MM.1S (cell line): ENCODE measurements at places on chromosomes 16 and 17.

DNA sequence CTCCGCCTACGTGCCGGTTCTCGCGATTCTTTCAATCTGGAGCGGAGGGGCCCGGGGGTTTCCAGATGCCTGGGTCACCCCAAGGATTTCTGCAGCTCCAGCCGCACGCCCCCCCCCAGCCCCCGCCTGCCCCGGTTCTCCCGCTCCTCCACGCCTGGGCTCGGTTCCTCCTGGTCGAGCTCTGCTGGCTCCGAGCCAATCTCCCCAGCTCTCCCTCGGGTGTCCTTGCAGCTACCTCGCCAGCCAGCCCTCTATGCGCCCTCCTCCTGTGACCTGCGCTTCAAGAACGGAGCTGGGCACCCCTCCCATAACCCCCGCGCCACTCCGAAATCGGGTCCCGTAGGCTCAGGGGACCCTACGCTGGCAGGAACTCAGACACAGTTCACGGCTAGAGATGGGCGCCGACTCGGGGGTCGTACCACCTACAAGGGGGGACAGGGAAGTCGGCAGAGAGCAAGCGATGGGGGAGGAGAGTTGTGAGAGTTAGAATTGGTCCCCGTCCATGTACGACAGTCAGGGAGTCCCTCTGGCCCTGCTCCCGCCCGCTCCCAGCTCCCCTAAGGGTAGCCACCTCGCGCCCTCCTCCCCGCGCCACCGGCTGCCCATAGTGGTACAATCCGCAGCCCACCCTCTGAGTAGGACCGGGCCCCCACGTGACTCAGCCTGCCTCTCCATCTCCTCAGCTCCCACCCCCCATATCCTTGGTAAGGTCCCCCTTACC lies 961 bp downstream of the FGF11 start:
- no peak for DNase-seq

DNA sequence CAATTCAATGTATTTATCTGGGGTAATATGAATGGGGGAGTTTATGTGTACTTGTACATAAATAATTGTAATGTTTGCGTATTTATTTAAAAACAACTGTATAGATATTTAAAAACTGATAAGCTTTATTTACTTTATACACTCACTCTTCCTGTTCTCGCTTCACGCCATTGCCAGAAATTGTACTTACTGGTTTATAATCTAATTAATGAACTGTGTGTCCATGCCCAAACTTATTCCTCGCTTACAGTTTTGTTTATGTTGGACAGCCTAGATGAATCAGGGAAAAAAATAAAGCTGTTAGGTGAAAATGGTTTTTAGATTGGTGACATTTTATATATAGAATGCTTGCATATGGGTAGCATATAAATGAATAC lies 30.8 kb downstream of the AATF start:
- no peak for DNase-seq

- DNase-seq, result no peak
These were observed 274.6 kb downstream of the HS3ST3B1 start for GRCh38 chr17:14575471-14575953.

GRCh38 chr16:2013527-2013926 lies 3.9 kb upstream of the ZNF598 start:
- DNase-seq, result no peak

DNA sequence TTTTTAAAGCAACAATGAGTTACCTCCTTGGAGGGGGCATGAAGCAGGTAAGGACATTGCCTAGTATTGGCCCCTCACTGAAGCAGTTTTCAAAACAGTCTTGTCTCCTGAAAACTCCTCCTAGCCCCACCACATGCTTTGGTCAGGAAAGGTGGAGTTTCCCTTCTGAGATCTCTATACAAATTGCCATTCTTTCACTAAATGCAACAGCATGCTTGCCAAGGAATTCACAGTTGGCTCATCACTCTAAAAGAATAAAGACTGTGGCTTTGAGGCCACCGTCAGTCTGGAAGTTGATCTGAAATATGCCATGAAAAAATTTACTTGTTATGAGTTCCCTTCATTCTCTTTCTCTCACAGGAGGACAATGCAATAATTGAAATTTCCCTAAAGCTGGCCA lies 4.2 kb downstream of the TTC19 start:
- no peak for DNase-seq

DNA sequence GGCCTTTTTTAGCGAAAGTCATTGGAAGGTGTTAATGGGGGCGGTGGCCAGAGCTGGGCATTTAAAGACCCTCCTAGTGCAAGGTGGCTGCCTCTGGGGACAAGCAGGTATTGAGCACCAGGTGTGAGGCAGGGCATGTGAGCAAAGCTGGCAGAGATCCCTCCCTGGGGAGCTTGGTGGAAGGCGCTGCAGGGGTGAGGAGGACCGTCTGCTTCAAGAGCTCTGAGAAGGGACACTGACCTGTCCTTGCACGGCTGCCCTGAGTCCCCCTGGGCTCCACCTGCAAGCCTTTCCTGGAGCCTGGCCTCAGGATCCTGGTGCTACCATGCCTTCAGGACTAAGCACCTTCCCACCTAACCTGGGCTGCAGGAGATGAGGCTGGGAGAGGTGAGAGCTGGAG lies 127.0 kb upstream of the CIBAR2 start:
- no peak for DNase-seq

- no peak for DNase-seq
These were observed 75.8 kb downstream of the PITPNC1 start for GRCh38 chr17:67452681-67453554.

DNA sequence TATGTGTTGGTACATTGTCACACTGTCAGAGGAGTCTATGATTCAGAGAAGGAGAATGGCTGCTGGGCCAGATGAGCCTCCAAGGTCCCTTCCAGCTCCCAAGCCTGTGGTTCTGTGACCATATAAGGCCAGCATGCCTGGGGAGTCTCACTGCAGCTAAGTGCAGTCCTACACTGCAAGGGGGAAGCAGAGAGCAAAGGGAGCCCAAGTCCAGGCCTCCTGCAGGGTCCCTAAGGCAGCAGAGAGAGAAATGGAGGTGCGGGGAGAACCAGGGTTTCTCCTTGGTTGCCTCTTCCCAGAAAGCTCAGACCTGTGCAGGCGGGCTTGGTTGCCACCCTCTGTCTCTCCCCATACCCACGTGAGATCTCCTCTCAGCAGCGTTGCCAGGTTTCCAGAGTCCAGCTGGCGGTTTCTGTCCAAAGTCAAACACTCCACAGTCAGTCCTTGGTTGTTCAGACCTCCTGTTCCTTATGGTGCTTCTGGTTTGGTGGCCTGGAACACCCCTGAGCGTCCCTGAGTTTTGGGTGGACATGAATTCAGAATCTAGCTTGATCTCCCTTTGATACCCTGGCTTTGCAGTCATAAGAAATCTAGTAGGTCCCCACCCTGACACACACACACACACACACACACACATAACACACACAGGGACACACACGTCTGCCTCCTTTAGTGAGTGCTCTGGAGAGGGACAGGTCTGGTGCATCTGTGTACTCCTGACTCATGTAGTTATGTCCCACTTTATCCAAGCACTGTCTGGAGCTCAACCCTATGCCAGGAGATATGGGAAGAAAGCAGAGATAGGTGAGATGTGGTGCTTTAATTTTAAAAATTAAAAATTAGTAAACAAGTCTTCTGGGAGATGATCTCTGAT lies 78.8 kb downstream of the GNAO1 start:
- no peak for DNase-seq

DNA sequence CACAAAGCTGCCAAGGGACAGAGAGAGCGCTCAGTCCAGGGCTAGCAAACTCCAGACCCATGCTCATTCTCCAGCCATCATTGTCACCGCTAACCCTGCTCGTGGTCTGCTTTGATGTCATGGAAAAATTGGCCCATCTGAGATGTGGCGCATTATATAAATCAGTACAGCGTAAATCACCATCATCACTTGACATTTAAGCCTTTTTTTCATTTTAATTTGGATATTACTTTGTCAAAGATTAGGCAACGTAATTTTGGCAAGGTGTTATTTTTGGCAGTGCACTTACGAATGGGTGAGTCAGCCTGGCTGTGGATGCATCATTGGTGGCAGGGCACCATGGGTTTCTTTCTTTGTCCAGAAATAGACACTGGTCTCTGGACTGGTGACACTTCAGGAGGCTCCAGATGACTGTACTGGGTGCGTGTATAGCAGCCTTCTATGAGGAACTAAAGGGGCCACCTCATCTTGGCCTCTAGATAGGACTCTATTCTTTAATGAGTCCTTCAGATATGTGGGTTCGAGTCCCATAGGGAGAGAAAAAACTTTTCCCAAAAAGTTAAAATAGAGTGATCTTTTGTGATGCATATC lies 166.3 kb downstream of the MSI2 start:
- DNase-seq, result no peak

DNA sequence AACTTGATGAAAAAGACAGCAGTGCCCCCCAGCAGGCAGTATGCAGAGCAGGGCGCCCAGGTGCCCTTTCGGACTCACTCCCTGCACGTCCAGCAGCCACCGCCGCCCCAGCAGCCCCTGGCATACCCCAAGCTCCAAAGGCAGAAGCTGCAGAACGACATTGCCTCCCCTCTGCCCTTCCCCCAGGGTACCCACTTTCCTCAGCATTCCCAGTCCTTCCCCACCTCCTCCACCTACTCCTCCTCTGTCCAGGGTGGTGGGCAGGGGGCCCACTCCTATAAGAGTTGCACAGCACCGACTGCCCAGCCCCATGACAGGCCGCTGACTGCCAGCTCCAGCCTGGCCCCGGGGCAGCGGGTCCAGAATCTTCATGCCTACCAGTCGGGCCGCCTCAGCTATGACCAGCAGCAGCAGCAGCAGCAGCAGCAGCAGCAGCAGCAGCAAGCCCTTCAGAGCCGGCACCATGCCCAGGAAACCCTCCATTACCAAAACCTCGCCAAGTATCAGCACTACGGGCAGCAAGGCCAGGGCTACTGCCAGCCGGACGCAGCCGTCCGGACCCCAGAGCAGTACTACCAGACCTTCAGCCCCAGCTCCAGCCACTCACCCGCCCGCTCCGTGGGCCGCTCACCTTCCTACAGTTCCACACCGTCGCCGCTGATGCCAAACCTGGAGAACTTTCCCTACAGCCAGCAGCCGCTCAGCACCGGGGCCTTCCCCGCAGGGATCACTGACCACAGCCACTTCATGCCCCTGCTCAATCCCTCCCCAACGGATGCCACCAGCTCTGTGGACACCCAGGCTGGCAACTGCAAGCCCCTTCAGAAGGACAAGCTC lies 43.2 kb downstream of the SREBF1 start:
- no peak for DNase-seq

DNA sequence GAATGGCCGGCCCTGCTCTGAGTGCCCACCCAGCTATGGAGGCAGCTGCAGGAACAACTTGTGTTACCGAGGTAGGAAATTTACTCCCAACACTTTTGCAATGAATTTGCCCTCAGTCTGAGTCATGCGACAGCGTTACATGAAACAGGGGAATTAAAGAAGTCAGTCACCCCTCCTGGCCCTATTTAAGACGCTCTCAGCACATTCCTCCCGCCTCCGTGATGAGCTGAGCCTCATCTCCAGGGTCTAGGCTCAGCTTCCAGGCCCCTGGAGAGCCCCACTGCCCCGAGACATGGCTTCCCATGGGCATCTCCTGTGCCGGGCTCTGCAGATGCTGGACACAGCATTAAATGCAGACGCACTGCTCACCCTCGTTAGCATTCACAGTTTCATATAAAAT lies 35.0 kb downstream of the CRISPLD2 start:
- DNase-seq, result no peak

DNA sequence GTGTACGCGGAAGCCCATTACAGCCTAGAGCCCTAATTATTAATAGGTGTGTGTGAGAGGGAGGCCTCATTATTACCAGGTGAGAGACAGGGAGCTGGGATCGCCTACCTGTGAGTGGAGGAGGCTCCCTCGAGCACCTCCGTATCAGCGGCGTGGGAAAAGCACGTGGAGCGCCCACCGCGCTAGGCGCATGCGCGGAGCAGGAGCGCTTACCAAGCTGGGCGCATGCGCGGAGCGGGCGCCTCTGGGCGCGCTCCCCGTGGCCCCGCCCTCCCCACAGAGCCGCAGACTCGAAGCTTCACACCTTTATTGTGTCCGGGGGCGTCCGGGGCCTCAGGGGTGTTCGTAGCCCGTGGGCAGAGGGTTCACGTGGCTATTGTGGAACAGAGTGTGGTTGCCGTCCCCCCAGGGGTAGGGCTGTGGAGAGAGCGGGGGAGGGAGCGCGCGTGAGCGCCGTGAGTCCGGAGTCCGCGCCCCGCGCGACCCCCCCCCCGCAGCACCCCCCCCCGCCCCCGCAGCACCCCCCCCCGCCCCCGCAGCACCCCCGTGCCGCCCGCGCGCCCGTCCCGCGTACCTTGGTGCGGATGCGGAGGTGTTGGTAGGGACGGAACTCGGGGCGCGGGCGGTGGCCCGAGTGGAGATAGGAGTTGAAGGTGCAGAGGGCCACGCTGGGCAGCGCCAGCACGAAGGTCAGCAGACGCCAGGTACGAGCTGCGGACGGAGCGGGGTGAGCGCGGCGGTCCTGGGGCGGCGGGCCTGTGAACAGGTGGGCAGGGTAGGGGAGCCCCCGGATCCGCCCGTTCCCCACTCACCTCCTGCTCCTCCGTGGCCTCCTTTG lies 500 bp downstream of the COX6A2 start:
- DNase-seq, result no peak

DNA sequence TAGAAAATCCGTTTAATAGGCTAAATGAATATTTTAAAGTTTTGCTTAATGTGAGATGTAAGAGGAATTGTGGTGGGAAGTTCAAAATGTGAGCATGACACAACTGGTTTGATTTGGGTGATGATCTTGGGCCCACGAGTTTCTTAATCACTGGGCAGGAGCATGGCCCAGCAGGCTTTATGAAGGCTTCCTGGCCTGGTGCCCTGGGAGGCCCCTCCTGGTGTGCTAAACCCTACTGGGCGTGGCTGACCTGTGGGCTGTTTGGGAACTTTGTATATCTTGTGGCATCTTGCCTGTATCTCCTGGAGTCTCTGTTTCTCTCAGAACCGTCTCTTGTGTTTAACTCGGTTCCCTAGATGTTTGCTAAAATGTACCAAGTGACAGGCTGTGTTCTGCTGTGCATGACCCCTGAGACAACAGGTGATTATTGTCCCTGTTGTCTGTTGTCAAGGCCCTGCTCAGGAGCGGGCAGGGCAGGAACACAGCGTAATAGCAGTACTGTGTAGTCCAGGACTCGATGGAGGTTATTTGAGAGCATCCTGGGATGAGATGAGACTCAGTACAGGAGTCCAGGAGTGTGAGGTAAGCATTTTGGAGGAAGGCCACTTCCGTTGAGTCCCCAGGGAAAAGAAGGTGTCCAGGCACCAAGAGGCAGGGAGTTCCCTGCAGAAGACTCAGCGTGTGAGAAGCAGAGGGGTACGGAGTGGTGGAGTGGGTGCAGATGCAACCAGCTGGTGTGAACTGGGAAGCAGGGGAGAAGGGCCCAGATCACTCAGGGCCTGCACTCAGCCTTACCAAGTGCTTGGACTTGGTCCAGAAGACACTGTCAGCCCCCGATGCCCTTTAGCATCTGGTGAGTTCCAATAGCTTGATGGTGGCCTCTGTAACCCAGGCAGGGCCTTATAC lies 48.5 kb downstream of the B9D1 start:
- DNase-seq, result no peak

DNA sequence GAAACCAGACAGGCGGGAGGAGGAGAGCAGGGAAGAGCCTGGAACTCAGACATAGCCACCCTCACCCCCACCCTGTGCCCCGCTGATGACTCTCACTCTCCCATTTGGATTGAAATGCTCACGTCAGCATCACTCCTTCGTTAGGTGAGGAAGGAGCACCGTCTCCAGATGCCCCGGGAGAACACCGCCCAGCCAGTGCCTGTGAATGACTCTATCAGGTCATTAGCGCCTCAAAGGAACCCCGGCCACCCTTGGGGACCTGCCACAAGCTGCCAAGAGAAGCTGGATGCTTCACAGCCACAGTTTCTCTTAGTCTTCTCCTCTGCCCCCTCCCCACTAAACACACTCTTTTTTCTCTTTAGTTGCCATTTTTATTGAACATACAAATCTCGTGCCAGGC lies 66.0 kb downstream of the CACNG3 start:
- no peak for DNase-seq

- peak; percentile 89 for DNase-seq
These were observed 21.5 kb upstream of the SKAP1 start for GRCh38 chr17:48451489-48451888.
